Left forelimb (tissue), 1 donor: ENCODE measurements at places on chromosomes 11 and 22.
A peak's percentile ranks its signal among the peaks of the same experiment; 100 is the strongest.

DNA sequence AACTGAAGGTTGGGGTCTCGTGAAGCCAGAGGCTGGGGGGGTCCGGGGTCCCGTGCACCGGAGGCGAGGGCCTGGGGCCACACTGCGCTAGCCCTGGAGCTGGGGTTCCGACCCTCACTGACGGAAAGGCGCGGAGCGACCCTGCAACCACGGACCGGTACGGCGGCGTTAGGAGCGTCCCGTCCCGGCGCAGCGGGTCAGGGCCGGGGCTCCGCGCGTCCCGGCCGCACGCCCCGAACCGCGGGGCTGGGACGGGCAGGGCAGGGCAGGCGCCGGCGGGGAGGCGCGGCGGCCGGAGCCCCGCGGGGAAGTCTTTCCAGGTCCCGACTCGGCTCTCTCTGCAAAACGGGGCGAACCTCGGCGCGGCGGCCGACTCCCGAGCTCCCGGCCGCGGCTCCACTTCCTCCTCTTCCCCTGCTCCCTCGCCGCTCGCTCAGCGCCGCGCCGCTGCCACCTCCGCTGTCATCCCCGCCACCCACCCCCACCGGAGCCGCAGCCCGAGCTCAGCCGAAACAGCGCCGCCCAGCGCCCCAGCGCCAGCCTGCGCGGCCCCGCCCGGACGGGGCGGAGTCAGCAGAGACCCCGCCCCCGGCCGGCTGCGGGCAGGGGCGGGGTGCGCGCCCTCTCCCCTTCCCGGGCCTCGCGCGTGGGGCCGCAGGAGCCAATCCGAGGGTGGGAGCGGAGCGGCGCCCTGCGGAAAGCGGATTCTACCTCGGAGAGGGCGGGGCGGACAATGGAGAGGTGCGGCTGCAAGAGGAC is at the start of gene GDPD5:
GDPD5 (minus strand) TSS at position 509 of the 759 bp plus-strand sequence. CDS start 48,206 bp downstream, outside the sequence.
- DNase-seq = peak; percentile 91

DNA sequence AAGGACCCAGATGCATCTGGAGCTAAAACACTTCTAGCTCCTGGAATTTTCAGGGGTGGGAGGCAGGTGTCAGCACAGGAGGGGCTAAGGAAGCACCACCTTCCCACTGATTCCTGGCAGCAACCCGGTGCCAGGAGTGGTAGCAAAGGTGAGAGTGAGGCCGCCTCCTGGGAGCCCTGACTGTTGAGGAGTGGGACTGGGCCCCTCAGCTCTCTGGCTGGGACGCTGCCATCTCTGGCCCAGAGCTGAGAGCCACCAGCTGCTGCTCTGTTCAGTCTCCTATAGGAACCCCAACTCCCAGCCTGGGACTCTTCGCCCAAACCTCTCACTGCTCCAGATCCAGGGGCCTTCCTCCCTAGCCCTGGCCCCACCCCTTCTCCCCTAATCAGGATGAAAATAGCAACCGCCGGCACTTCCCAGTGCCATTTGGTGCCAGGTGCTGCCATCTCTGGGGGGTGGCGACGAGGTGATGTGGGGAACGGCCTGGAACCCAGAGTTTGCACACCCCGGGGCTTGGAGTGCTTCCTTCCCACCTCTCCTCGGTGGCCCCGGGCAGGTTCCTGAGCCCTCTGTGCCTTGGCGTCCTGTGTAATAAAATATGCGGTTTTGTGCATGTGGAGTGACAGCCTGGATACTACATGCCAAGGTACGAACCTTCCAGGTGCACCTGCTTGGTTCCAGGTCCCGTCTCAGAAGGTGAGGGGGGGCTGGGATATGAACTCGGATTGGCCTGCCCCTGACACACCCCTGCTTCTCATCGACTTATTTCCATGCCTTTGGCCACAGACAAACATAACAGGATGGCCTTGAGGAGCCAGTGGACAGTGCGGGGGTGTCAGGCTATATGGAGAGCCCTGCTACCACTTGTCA is 35.7 kb upstream of the CELSR1 start:
- no peak for DNase-seq

- no peak for DNase-seq
Measured at GRCh38 chr11:117191680-117192400, 7.3 kb upstream of the TAGLN start.

GRCh38 chr11:131624531-131624930 is 254.1 kb downstream of the NTM start:
- DNase-seq = no peak

DNA sequence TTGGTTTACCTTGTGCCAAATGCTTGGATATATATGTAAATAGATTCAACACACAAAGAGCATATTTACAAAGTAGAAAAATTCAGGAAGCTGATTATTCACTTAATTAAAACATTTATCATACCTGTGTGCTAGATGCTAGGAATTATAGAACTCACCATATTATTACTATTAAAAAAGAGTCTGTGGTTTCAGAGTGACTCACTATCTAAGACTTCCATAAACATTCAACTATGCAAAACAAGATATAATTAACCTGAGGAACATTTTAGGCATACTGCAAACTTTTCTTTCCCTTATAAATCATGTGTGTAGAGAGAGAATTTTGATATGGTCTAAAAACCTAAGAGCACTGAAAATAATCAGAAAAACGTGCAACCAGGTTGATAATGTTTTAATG is 27.3 kb downstream of the CTSC start:
- DNase-seq = no peak
